Right kidney (tissue), 9 donors: ENCODE measurements at places on chromosomes 6 and 20.

- DNase-seq: no peak
These were observed 68.4 kb downstream of the PCSK2 start for GRCh38 chr20:17295151-17295726.

DNA sequence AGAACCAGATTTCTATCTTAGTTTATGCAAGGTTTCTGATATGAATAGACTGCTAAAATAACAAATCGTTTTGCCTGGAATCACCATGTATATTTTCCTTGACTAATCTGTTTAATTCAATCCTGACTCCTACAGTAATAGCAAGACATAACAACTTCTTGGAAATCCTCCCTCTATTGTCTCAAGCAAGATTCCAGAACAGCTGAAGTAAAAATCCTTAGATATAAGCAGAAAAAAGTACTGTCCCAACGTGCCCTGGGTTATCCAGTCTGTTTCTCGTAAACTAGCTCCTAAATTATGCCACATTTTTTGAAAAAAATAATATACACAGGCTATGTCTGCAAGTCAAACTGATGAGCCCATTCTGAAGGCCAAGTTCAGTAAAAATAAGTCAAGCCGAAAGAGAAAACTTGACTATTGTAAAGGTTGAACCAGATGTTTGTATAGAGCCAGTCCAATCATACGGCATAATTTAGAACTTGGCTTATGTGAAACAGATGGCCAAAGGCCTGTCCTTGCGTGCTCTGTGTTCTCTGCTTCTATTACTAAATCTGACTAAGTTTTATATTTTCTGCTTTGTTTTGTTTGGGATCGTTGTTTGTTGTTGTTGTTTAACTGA lies 341.6 kb upstream of the NRSN1 start:
- DNase-seq: no peak

DNA sequence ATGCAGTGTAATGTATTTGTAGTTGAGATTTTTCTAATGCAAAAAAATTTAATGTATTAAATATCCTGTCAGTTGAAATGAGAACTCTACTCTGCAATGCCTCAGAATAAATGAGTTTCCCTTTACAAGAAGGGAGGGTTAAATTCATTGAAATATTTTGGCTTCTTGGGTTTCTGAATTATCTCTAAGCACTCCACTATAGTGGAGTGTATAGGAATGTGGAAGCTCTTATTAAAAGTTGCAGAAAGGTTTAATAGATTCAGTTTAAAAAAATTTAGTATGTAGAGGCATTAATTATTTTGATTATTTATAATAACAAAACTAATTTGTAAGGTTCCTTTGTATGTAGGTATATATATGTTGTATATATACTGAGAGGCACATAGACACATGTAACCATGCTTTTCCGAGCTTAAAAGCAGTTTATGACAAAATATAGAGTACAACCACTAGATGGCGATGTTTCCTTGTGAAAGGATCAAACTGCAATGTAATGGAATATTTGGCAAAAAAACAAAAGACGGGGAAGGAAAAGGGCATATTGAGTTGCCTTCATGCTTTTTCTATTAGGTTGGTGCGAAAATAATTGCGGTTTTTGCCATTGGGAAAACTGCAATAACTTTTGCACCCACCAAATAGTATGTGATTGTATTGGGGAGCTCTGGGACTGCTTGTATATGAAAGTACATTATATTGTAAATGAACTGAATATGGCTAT lies 144.2 kb downstream of the MYO6 start:
- peak; percentile 31 for DNase-seq

DNA sequence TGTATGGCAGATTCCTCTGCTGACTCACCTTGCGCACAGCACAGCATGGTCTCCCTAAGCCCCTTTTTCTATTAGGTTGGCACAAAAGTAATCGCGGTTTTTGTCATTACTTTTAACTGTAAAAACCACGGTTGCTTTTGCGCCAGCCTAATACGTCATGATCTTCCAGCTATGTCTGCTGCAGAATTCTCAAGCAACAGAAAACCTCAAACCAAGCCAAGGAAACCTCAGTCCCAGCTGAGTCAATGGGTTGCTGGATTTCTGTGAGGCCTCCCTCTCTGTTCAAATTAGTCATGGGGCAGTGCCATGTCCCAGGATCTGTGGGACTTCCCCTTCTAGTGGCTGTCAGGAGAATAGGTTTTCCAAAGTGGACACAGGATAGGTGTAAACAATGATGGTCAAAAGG lies 15.7 kb upstream of the ENPP1 start:
- DNase-seq: no peak

GRCh38 chr6:3746119-3746691 lies 5.3 kb downstream of the PXDC1 start:
- no peak for DNase-seq

DNA sequence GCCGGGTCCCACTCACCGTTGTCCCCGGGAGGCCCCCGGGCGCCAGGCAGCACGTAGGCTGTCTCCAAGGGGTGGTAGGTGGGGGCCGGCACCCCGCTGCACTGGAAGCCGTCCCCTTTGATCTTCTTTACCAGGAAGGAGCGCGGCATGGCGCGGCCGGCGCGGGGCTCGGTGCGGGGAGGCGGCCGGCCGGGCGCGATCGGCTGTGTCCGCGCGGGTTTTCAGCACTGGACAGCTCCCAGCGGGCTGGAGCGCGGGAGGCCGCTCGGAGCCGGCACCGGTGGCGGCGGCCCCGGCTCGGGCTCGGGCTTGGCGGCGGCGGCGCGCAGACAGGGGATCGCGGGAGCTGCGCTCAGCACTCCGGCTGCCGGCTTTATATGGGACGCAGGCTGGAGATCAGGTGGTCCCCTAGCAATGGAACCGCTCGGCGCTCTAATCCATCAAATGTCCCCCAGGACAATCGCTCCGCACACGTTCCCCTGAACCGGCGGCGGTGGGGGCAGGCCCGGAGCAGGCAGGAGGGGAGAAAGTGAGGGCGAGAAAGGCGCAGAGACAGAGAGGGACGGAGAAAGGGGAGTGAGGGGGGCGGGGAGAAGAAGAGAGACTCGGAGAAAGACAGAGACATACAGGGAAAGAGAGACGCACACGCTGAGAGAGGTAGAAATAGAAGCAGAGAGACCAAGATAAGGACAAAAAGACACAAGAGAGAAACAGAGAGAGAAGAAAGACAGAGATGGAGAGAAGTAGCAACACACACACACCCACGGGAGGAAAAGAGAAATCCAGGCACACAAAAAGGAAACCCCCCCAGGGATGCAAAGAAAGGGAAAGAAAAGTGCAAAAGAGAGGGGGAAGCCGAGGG lies at the start of gene SCRT2:
SCRT2 (minus strand) TSS at position 350 of the 862 bp plus-strand sequence; CDS start at position 149, 201 bp downstream.
- peak; percentile 78 for DNase-seq
